Ecto neural progenitor cell (in vitro differentiated cells): ENCODE measurements at places on chromosomes 7 and 10.

DNA sequence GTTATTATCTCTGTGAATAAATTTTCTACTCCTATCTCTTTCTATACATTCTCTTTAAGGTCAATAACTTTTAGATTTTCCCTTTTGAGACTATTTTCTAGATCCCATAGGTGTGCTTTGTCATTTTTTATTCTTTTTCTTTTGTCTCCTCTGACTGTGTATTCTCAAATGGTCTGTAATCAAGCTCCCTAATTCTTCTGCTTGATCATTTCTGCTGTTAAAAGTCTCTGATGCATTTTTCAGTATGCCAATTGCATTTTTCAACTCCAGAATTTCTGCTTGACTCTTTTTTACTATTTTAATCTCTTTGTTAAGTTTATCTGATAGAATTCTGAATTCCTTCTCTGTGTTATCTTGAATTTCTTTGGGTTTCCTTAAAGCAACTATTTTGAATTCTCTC is 78.2 kb downstream of the THNSL1 start:
- no peak for DNase-seq

DNA sequence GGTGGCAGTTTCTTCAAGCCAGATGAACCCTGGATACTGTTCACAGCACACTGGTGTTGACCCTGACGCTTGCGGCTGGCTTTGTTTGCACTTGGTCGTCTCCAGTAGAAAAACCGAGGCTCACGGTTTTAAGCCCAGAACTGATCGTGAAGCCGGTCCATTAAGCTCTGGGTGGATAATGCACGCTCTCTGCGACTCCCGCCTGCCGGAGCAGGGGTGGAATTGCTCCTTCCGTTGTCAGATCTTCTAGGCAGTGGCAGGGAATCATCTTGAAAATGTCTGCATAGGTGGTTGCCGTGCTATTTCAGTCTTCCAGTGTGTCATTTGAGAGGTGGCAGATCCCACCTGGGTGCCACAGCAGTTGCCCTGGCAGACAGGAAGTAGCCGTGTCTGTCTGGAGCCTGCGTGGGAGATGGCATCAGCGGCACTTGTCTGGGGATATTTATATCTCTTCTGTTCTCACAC is 35.9 kb upstream of the AP5Z1 start:
- DNase-seq, result no peak

- DNase-seq, result no peak
Observed at GRCh38 chr7:48078470-48078869, 10.6 kb upstream of the UPP1 start.

DNA sequence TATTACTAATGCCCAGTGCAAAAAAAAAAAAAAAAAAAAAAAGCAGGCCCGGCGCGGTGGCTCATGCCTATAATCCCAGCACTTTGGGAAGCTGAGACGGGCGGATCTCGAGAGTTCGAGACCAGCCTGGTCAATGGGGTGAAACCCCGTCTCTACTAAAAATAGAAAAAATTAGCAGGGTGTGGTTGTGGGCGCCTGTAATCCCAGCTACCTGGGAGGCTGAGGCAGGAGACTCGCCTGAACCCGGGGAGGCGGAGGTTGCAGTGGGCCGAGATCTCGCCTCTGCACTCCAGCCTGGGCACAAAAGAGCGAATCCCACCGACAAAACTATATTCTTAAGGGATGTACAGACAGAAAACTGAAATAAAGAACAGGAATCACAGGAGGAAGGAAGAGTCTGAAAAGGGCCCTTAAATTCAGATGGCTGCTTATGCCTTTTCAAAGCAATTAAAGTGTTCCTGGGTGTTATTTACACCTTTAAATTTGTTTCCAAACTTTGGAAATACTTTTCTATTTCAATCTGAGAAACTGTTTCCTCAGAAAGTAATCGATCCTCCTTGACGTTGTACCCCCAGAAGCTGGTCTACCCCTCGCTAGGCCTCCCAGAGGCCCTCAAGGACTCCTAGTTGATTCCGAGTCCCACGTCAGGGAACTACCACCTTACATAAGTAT is 2.0 kb upstream of the KMT2E start:
- DNase-seq, result no peak

DNA sequence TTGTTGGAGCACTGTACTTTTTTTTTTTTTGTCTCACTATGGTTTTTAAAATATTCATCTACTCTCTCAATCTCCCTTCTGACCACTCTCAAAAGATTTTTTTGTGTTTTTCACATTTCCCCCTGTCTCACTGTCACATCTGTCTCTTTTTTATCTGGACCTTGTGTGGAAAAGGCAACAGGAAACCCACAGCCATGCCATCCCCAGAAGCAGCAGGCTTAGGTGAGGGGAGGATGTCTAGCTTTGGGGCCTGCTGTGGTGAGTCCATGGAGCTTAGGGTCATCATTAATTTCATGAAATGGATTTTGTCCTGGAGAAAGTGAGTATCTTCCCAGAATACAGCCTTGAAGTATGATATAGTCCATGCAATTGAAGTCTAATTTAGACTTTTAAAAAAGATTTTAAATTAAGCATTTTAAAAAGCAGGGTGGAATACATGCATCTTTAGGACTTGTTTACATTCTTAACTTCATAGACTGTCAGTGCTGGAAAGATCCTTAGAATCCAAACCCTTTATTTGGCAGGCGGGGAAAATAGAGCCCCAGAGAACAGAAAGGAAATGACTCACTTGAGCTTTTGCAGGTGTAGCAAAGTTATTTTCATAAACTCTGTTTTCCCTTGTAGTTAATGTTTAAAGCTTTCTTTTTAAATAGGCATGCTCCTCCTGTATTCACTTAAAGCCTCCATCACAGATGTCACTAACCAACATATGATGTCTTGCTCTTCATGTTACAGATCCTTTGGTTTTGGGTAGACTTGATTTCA is 25.1 kb downstream of the MINDY4 start:
- DNase-seq, result no peak

DNA sequence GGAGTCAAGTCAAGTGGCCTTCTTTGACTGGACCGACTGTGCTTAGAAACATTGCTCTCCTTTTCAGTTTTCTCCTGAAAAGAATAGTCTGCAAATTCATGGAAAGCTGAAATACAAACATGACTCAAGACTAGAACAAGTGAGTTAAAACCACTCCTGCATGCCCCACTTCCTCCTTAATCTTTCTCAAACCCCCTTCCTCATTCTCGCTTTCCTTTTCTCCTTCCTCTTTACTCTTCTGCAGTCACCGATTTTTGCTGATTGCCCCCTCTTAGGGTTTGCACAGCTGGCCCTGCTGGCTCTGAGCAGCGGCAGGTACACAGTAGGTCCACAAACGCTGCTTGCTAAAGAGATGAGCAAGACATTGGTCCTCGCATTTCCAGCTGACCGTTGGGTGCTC is 34.8 kb upstream of the MKI67 start:
- no peak for DNase-seq

DNA sequence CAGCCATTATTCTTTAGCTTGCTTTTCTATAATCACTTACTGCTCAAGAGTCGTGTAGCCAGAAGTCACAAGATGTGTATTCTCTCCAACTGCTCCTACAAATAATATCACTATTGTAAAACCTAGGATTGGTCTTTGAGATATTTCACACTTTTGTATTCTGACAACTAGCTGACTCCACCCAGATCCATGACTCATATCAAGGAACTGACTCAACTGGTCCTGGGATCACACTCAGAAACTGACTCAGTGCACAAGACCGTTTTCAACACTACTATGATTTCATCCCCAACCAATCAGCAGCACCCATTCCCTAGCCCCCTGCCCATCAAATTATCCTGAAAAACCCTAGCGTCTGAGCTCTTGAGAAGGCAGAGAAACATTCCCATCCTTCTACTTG is 56.5 kb upstream of the ORC5 start:
- no peak for DNase-seq

DNA sequence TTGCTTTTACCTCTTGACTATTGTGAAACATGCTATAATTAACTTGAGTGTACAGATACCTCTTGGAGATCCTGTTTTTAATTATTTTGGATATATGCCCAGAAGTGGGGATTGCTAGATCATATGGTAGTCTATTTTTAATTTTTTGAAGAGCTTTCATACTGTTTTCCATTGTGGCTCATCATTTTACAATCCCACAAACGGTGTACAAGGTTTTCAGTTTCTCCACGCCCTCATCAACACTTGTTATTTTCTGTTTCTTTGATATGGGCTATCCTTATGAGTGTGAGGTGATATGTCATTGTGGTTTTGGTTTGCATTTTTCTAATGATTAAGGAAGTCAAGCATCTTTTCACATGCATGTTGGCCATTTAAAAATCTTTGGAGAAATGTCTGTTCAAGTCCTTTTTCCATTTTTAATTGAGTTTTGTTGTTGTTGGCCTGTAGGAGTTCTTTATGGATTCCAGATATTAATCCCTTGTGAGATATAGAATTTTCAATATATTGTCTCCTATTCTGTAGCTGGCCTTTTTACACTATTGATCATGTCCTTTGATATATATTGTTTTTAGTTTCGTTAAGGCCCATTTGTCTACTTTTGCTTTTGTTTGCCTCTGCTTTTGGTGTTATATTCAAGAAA is 7.5 kb downstream of the AGK start:
- DNase-seq, result no peak
